ENCODE measurements at places on chromosomes 11 and 22.

GRCh38 chr11:48210052-48210451 lies 6.6 kb upstream of the OR4B1 start:
- DNase-seq: no peak

- no peak for DNase-seq
Measured at GRCh38 chr11:111878385-111878848, 548 bp downstream of the FDXACB1 start.

GRCh38 chr11:46296528-46297448 lies 19.3 kb downstream of the CREB3L1 start:
- no peak for DNase-seq

DNA sequence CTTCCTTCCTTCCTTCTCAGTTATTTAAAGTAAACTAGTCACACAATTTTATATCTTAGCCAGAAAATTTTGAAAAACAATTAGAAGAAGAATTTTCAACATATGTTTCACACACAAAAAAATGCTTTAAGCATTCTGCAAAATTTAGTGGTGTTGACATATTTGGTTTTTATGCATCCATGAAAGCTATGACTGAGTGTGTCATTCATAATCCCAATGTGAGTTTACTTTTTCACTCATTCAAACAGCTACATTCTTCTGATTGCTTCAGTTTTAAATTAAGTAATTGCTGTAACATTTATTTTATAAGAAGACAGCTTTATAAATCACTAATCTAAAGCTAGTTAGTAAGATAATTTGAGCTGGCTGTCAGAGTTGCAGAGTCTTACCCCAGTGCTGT lies 453.5 kb downstream of the LRRC4C start:
- no peak for DNase-seq

GRCh38 chr11:72004515-72005346 lies 6.0 kb downstream of the IL18BP start:
- no peak for DNase-seq

DNA sequence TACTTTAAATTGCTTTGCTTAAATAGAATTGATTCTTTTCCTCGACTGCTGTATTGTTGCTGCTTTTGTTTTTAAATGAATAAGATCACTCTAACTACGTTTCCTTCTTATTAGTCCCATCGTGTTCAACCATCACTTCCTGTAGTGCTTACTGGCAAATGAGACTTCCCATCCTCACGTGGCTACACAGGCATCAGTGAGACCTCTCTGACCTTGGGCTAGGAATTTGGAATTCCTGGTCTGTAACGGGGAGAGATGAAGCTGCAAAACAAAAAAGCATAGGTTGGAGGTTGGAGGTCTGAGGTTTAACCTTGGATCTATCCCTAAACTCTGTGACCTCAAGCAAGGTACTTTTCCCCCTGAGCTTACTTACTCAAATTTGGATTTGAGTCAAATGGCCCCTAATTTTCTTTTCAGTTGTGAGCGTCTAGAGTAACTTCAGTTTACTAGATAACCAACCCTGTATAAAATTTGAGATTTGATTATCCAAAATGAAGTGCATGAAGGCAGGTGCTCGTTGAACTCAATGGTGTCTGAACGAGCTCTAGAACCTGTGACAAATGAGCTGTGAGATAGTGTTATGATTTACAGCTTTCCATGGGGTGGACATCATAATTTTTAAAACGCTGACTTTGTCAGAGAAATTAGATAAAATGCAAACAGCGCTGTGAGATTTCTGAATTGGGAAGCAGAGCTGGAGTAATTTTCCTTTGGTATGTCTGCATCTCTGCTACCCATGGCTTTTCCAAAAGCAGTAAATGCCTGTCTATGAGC lies 151.2 kb downstream of the DBX1 start:
- DNase-seq: no peak

GRCh38 chr11:111115890-111116289 lies 129.6 kb upstream of the POU2AF2 start:
- no peak for DNase-seq

DNA sequence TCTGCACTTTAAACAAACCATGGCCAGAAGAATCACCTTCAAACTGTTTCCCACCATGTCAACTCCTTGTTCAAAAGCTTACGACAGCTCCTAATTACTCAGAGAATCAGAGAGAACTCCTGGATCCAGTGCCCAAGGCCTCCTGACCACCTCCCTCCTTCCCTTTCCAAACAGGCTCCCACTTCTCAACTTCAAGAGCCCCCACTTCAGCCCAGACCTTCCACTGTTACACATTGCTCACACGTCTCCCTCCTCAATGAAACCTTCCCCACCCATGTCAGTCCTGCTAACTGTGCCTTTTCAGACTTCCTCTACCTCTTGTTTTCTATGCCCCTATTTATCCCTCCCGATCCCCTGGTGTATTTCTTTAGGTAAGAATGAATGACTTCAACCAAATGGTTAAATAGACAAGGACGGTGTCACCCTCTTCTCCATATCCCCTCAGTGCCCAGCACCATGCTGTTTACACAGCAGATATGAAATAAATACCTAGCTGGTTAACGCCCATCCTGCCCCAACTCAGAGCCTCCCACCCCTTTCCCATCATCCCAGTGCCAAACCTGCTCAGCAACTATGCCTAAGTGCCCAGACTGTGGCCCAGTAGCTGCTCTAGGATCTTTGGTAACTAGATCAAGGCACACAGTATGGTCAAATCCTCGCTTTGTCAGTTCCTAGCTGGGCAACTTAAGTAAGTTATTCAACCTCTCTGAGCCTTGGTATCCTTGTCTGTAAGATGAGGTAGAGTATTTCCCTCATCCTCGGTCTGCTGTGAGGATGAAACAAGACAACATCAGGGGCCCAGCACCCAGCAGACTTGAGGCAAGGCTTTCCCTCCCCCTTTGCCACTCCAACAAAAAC lies 36.8 kb downstream of the PLEKHA7 start:
- DNase-seq: no peak

DNA sequence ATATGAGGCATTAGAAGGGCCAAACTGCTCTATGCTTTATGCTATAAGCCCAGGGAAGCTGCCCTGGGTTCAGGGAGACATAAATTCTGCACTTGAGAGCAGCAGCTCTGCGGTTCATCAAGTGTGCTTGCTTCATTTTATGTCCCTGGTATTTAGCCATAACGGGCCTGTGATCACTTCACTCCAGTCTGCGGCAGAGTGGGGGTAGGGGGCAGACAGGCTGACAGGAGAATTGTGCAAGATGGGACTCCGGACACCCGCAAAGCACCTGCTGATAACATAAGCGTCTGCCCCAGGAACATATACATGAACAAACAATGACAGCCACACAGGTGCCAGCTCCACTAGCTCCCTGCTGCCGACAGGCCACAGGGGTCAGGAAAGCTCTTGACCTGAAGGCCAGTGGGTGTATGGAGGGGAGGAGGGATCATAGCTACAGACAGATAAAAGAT lies 56.1 kb downstream of the SMCO4 start:
- DNase-seq: no peak

GRCh38 chr22:43796567-43796966 lies 15.5 kb downstream of the EFCAB6 start:
- no peak for DNase-seq

- no peak for DNase-seq
Measured at GRCh38 chr11:68056317-68057285, 17.8 kb downstream of the TCIRG1 start.

DNA sequence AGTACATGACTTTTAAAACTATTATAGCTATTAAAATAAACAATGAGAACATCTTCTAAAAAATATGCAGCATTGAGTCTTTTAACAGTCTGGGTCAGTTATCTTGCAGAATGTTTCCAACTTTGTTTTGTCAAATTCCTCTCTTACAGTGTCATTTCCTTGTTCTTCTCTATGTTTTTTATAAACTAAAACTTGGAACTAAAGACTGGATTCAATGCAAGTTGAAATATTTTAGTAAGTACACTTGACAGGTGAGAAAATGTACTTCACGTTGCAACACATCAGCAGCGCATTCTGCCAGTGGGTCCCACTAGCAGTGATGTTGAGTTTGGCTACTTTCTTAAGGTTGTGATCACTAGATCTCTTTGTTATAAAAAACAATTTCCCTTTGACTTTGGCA lies 1407.6 kb upstream of the RAG2 start:
- DNase-seq: no peak

GRCh38 chr11:11444027-11444803 lies 91.2 kb upstream of the CSNK2A3 start:
- DNase-seq: no peak

- DNase-seq: no peak
Measured at GRCh38 chr11:63993993-63994392, 7.8 kb downstream of the OTUB1 start.

DNA sequence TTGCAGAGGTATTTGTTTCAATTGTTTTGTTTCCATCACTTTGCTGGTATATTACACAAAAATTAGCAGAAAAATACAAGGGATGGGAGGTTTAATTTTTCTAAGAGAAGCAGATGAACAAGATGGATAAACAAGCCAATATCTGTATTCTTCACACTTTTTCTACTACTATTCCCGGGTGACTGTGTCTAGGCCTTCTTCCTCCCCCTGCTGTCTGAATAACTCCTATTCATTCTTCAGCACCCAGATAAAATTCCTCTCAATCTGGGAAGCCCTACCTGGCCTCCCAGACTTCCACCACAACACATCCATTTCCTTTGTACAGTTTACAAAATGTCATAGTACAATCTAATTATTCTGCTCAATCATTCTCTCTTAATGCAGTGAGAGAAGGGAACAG lies 666.6 kb upstream of the TENM4 start:
- no peak for DNase-seq

- DNase-seq: no peak
Measured at GRCh38 chr22:30500628-30501027, 4.9 kb downstream of the SEC14L4 start.

DNA sequence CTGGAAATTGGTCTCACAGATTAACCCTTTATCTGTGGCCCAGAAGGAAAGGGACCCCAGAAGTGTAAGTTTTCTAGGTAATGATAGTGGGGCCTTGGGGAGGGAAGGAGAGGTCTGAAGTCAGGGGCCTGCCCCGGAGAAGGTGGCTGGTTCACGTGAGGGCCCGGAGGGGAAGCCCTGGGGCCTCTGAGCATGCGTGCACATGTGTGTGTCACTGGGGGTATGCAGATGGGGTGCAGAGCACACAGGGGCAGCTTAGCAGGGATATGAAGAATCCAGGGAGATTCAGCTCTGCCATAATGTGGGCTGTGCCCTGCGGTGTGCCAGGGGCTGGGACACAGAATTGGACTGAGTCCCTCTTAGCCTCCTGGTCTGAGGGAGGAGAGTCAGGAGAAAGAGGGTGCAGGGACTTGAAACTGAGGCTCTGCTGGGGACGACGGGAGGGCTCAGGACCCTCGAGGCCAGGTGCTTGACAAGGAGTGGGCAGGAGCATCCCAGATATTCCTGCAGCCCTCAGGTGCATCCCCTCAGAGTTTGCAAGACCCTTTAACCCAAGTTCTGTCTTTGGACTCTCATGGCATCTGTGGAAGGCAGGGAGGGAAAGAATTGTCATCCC lies 15.5 kb downstream of the MYO7A start:
- no peak for DNase-seq

DNA sequence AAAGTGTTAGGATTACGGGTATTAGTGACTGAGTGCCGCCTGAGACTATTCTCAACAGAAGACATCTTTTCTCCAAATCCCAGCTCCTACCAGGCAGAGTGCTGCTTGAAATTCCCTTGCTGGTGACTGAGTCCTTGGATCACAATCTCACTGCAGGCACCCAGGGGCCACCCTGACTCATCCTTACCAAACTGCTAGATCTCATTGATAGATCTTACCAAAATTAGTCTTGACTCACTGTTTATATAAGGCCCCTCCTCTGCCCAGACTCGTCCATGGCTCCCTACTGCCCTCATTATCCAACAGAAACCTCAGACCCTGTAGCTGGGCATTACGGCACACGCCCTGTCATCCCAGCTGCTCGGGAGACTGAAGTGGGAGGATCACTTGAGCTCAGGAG lies 14.7 kb downstream of the TBC1D10A start:
- DNase-seq: no peak

- DNase-seq: no peak
Measured at GRCh38 chr11:15560689-15561467, 446.2 kb downstream of the INSC start.

DNA sequence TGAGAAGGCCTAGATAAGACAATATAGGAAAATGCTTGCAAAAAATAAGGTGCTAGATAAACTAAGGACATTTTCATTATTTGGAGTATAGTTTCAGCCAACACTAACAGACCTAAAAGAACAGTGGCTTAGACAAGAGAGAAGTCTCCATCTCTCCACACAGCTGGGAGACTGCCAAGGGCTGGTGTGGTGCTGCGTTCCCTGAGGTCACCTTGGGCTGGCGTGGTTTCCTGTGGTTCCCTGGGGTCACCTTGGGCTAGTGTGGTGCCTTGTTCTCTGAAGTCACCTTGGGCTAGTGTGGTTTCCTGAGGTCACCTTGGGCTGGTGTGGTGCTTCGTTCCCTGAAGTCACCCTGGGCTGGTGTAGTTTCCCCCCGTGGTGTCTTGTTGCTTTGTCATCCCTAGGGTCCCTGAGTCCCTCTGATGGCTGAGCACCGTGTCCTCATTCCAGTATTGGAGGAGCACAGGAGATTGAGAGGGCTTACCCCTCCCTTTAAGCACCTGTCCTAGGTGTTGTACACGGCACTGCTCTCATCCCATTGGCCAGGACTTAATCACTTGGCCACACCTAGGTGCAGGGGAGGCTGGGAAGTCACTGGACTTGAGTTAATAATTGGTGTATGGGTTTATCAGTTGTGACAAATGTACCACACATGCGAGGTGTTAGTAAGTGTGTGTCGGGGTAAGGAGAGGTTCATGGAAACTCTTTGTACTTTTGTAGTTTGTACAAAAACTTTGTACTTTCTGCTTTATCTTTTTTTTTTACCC lies 14.9 kb downstream of the SAMM50 start:
- DNase-seq: no peak

GRCh38 chr11:116970485-116971292 lies 127.5 kb downstream of the SIK3 start:
- no peak for DNase-seq

GRCh38 chr11:104073950-104074705 lies 37.7 kb downstream of the DDI1 start:
- DNase-seq: no peak

DNA sequence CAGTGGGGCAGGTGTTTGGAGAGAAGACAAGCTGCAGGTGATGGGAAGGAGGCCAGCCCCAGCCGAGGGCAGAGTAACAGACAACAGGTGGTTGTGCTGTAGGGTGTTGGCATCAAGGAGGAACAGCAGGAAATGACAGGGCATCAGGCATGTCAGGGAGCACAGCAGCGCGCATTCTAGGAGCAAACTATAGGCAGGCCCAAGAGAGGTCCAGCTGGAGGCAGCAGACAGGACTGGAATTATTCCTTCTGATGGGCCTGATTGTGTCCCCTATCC lies 13.6 kb downstream of the ADM start:
- no peak for DNase-seq

DNA sequence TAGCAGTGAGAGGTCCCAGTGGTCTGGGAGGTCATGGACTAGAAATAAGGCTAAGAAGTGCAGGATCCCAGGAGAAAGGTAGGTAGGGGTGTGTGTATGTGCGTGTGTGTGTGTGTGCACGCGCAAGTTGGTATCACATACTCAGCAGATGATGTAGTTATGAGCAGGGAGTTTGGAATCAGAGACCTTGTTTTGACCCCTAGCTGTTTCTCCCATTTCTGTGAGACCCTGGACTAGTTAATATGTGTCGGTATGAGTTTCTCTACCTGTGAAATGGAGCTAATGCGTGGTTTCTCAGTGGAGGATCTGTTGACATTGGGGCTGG lies 1.3 kb downstream of the SERPING1 start:
- DNase-seq: no peak

GRCh38 chr22:24730864-24731263 lies 43.7 kb downstream of the PIWIL3 start:
- DNase-seq: no peak

Measured in stimulated activated CD4-positive, alpha-beta T cell treated with anti-CD3 and anti-CD28 coated beads, TNF-alpha, amount 100 ng/mL, for 4 hours (primary cell).